ENCODE measurements at places on chromosomes 7 and 10. TPM values are rescaled to one million over a fixed set of nuclear protein-coding genes. Genes with fewer than 3 reads are reported as not detected.

Gene PPP1R3A
- not detected for total RNA-seq

Gene UPP1
- total RNA-seq = 10.6 TPM

- DNase-seq = no peak
These were observed 47.7 kb downstream of the CDK6 start for GRCh38 chr7:92788559-92789183.

Gene NPSR1
- total RNA-seq = not detected

Data from progenitor cell of endocrine pancreas (in vitro differentiated cells).